ENCODE measurements at places on chromosomes 12 and 14.

GRCh38 chr14:52266782-52267181 lies 716 bp upstream of the PTGDR start:
- no peak for DNase-seq

GRCh38 chr14:72549026-72549425 lies 344.9 kb downstream of the DPF3 start:
- no peak for DNase-seq

DNA sequence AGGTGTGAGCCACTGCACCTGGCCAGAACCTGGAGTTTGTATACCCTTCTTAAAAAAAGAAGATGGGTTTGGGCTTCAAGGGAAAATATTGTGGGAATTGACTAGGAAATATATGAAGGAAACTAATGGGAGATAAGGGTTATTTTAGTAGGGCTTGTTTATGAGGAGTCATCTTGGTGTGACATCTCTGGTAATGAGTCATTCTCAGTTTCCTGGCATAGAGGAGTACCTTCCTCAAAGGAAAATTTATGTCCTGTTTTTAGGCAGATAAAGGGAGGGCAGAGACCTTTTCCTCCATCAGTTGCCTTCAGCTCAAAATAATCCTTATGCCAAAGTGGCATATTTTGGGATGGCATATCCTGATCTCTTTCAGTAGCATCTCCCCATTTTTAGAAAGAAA lies 30.6 kb upstream of the NFKBIA start:
- DNase-seq: no peak

- no peak for DNase-seq
Measured at GRCh38 chr12:119576118-119576810, 17.3 kb upstream of the TMEM233 start.

DNA sequence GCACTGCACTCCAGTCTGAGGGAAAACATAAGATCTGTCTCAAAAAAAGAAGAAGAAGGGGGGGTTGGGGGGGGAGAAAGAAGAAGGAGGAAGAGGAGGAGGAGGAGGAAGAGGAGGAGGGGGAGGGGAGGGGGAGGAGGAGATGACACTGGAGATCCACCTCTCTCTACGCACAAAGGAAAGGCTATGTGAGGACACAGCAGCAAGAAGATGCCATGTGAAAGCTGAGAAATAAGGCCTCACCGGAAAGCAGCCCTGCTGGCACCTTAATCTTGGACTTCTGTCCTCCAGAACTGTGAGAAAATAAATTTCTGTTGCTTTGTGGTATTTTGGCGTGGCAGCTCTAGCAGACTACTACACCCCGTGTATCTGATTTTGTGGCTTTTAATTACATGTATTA lies 477.9 kb downstream of the MED13L start:
- no peak for DNase-seq

GRCh38 chr12:111581434-111582132 lies 17.5 kb downstream of the ATXN2 start:
- DNase-seq: no peak

DNA sequence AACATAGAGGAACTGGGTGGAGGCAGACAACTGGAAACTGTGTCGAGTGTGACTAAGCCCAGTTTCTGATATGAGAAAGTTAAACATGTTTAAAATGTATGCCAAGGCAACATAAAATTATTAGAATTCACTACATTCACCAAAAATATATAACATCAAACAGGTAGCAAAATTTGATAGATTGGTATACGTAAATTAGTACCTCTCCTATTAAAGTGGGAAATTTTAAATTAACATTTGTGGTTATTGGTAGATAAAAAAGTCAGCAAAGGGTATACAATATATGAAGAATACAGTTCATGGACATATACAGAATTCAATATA lies 53.0 kb downstream of the CCDC91 start:
- DNase-seq: no peak

DNA sequence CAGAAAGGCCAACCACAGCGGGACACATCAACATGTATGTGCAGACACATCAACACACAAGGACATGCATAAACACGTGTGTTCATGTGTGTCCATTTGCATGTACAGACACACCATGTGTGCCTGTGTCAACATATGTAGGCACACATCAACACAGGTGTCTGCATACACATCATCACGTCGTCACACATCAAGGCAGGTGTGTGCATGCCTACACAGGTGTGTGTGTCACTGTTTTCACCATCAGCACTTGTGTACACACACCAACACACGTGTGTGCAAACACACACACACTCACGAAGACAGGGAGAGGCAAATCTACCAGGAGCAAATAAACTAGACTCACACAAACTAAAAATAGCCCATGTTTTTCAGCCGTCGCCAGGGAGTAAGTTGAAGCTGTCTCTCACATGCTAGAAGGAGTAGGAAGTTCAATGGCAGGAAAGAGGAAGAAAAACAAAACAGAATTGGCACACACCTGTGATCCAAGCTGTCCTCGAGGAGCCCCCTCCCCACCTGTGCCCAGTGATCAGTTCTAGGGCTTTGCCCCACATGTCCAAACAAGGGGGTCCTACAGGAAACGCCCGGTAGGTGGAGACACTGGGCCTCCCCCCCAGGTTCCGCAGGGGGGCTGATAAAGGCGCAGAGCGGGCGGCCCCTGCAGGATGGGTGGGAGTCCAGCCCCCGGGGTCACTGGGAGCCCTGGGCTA lies 7.4 kb downstream of the SCARB1 start:
- no peak for DNase-seq

- no peak for DNase-seq
Measured at GRCh38 chr12:65188179-65188701, 18.9 kb downstream of the LEMD3 start.

- no peak for DNase-seq
Measured at GRCh38 chr12:109946913-109947312, 46.8 kb downstream of the TCHP start.

DNA sequence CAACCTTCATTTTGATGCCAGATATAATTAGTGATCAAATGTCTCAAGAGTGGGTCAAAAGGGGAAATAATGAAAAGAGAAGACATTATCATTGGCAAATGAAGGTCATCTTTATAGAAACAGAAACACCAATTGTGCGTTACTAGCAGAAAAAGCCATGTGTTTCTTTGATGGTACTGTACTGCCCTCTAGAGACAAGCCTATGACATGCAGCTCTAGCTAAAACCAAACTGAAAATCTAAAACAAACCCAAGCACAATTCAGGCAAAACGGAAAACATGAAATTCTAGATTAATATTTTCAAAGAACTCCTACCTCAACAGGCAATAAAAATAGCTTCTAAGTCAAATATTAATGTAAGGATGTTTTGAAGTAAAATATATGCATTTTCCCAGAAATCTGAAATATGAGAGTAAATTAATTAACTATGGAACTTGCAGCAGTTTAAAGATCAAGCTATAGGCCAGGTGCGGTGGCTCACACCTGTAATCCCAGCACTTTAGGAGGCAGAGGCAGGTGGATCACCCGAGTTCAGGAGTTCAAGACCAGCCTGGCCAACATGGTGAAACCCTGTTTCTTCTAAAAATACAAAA lies 115.4 kb downstream of the KLHL28 start:
- peak; percentile 5 for DNase-seq

- no peak for DNase-seq
Measured at GRCh38 chr14:81169711-81170103, 51.1 kb downstream of the GTF2A1 start.

DNA sequence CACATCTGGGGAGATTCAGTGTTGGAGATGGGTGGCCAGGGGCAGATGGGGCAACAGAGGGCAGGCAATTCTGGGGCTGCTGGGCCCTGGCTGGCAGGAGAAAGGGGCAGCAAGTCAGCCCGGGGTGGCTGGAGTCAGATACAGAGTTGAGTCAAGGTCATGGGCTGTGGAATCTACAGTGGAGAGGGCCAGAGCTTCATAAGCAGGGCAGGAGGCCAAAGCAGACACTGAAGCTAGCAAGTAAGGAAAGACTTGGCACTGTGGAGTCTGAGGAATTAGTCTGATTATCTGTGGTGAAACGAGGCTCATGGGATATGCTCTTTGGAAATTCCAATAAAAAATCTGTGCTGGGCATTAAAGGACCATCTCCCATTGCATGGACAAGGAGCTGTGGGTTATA lies 95.5 kb downstream of the TMX1 start:
- DNase-seq: no peak

- no peak for DNase-seq
Measured at GRCh38 chr12:66697404-66697803, 18.5 kb upstream of the GRIP1 start.

GRCh38 chr12:59067083-59067482 lies 146.8 kb upstream of the LRIG3 start:
- DNase-seq: no peak

- peak; percentile 91 for DNase-seq
Measured at GRCh38 chr14:33647385-33647786, 303.5 kb downstream of the EGLN3 start.

GRCh38 chr12:17371491-17372215 lies 718.3 kb downstream of the RERGL start:
- no peak for DNase-seq

GRCh38 chr12:18275981-18276380 lies 14.7 kb downstream of the PIK3C2G start:
- peak; percentile 33 for DNase-seq

- DNase-seq: no peak
Measured at GRCh38 chr12:90102957-90103652, 394.5 kb upstream of the ATP2B1 start.

DNA sequence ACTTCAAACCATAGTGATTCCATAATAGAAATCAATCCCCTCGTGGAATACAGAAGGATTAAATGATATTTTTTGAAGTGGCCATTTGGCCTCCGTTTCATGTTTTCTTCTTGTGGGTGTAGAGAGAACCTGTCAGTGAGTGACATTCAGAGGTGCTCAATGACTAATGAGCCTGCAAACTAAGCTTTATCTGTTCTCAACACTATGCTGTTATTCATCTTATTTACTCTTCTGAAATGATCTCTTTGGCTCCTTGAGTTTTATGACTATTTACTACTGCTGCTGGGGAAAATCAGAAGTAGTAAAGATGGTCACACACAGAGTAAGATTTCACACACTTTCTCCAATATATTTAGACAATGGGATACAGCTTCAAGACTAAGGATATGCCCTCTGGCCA lies 30.4 kb downstream of the ATP2B1 start:
- no peak for DNase-seq

DNA sequence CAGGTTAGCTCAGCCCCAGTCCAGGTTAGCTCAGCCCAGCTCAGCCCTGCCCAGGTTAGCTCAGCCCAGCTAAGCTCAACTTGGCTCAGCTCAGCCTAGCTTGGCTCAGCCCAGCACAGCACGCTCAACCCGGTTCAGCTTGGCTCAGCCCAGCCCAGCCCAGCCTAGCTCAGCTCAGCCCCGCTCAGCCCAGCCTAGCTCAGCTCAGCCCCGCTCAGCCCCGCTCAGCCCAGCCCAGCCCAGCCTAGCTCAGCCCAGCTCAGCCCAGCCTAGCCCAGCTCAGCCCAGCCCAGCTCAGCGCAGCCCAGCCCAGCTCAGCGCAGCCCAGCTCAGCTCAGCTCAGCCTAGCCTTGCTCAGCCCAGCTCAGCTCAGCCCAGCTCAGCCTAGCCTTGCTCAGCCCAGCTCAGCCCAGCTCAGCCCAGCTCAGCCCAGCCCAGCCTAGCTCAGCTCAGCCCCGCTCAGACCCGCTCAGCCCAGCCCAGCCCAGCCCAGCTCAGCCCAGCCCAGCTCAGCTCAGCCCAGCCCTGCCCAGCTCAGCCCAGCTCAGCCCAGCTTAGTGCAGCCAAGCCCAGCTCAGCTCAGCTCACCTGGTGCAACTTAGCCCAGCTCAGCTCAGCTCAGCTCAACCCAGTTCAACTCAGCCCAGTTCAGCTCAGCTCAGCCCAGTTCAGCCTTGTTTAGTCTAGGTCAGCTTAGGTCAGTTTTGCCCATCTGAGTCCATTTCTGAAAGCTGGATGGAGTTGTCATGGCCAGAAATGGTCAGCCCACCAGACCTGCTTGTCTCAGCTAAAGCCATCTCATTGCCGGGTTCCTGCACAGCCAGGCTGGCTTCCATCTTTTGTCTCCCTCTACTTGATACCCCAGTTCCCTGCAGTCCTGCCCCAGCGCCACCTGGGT lies 333.6 kb downstream of the TMEM121 start:
- DNase-seq: no peak

DNA sequence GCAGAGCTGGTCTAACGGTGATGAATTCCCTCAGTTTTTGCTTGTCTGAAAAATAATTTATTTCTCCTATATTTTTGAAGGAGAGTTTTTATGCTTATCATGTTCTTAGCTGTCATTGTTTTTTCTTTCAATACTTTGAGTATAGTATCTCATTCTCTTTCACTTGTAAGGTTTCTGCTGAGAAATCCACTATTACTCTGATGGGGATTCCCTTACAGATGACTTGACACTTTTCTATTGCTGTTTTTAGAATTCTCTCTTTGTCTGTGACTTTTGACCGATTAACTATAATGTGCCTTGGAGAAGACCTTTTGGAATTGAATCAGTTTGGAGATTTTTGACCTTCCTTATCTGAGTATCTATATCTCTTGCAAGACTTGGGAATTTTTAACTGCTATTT lies 139.6 kb downstream of the PRKD1 start:
- no peak for DNase-seq

- DNase-seq: no peak
Measured at GRCh38 chr12:123465084-123465483, 7.1 kb downstream of the SNRNP35 start.

DNA sequence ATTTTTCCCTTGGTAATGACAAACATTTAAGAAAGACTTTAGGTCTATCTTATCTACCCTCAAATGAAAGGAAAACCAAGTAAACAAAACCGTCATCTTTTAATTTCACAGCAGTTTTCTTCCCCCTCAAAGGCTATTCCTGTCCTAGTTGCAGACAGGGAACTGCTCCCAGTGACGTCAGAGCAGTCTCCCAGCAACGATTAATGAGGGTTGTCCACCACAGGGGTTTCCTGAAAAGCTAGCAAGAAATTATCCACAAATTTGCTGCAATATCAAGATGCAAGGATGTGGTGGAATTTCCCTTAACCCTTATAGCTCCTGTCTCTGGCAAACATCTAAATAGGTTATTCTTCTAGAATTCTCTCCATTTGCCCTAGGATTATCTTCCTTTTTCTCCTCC lies 89.1 kb upstream of the STAC3 start:
- no peak for DNase-seq

DNA sequence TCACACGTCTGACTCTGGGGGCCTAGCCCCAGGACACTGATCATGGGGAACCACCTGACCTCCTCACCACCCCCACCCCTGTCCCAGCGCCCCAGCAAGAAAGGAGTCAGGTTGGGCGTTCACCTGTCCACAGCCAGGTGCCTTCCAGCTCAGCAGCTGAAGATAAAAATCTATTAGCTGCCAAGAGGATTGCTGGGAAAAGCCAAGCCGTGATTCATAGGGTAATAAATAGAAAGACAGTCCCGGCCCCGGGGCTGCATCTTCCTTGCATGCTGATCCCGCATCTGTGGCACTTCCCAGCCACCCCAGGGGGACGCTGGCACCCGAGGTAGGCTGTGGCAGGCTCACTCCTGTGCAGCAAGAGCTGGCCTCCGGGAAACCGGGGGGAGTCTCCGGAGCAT lies 70.2 kb upstream of the NCOR2 start:
- DNase-seq: no peak

GRCh38 chr12:110277530-110278254 lies 3.4 kb upstream of the ATP2A2 start:
- DNase-seq: no peak

DNA sequence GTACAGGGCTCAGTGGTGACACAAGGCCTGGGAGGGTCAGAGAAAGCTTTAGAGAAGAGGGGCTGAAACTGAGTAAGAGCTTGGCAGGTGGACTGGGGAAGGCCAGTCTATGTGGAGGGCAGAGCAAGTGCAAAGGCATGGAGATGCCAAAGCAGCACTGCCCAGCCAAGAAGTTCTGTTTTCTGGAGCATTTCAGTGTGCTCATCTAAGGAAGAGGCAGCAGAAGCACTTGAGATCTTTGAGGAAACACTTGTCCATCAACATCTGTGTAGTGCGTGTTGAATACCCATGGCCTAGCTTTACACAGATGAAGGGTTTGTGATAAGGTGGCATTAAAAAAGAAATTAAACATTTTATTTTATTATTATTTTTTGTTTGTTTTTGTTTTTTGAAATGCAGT lies 52.8 kb downstream of the FOS start:
- DNase-seq: no peak
